Neural crest cell (in vitro differentiated cells): ENCODE measurements at places on chromosomes 16 and 17. TPM values are rescaled to one million over a fixed set of nuclear protein-coding genes. Genes with fewer than 3 reads are reported as not detected.

The HSF5 gene
- total RNA-seq, result 0.05 and 0.11 TPM in 2 replicates

The CENPV gene
- 488 and 489 TPM in 2 replicates for total RNA-seq

The TMEM88 gene
- total RNA-seq, result 6.7 and 8.4 TPM in 2 replicates

The TMC8 gene
- total RNA-seq, result 0.71 and 0.79 TPM in 2 replicates

The ASPSCR1 gene
- 50.0 and 51.9 TPM in 2 replicates for total RNA-seq

The SLC16A13 gene
- 11.1 and 12.2 TPM in 2 replicates for total RNA-seq

The TBC1D3D gene
- total RNA-seq, result 0.23 and 0.50 TPM in 2 replicates

The SPNS2 gene
- total RNA-seq, result 3.8 and 4.3 TPM in 2 replicates

The PMP22 gene
- 14.9 and 15.6 TPM in 2 replicates for total RNA-seq

The CORO6 gene
- total RNA-seq, result 2.7 and 3.1 TPM in 2 replicates

The CD300LD gene
- not detected in 2 replicates for total RNA-seq

The NPIPB12 gene
- 55.9 and 57.0 TPM in 2 replicates for total RNA-seq

The SEBOX gene
- total RNA-seq, result not detected in 2 replicates

The ZNF830 gene
- total RNA-seq, result 21.2 TPM in 2 replicates

The HELZ gene
- total RNA-seq, result 39.1 and 41.7 TPM in 2 replicates

The IST1 gene
- total RNA-seq, result 216 and 242 TPM in 2 replicates

The NOG gene
- total RNA-seq, result 0.50 and 0.65 TPM in 2 replicates

The ABCC6 gene
- 0.77 and 2.2 TPM in 2 replicates for total RNA-seq

The TMED6 gene
- total RNA-seq, result 0.56 and 0.82 TPM in 2 replicates

The OR4D2 gene
- total RNA-seq, result not detected in 2 replicates

The KCNJ16 gene
- 0.12 and 0.25 TPM in 2 replicates for total RNA-seq

The GNG13 gene
- total RNA-seq, result not detected in 2 replicates

The EDC4 gene
- 100 and 101 TPM in 2 replicates for total RNA-seq

The EVI2A gene
- not detected in 2 replicates for total RNA-seq

The HOXB1 gene
- total RNA-seq, result 2.7 and 3.6 TPM in 2 replicates

The KREMEN2 gene
- 1.0 TPM in 2 replicates for total RNA-seq

The HEATR9 gene
- total RNA-seq, result not detected in 2 replicates
